Hematopoietic multipotent progenitor cell (in vitro differentiated cells): ENCODE measurements at places on chromosomes 2 and 18.

DNA sequence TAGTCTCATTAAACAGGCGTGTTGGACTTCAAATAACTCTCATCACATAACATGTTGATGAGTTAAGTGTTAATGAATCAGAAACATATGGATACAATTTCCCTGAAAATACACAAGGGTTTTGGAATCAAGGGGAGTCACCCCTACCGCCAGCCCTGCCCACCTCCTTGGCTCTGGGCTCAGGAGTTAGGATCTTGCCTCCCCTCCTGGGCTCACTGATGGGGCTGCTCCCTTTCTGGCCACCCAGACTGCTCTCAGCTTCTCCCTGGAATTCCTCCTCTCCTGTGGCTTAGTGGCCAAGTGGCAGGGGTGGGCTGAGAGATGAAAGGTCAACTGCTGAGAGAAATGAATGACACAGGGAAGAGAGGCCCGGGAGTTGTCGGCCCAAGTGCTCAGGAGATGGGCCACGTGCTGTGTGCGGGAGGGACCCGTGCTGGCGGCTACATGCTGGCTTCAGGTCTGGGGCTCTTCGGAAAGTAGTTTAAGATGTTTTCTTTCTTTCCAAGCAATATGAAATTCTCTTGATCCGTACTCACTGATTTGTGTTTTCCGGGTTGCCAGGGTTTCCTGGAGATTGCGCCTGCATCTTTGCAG lies 55.8 kb upstream of the TNP1 start:
- DNase-seq: no peak

- DNase-seq: no peak
Observed at GRCh38 chr2:104762031-104762430, 91.9 kb upstream of the POU3F3 start.

- DNase-seq: no peak
Observed at GRCh38 chr2:111071600-111072171, 49.0 kb upstream of the BCL2L11 start.

DNA sequence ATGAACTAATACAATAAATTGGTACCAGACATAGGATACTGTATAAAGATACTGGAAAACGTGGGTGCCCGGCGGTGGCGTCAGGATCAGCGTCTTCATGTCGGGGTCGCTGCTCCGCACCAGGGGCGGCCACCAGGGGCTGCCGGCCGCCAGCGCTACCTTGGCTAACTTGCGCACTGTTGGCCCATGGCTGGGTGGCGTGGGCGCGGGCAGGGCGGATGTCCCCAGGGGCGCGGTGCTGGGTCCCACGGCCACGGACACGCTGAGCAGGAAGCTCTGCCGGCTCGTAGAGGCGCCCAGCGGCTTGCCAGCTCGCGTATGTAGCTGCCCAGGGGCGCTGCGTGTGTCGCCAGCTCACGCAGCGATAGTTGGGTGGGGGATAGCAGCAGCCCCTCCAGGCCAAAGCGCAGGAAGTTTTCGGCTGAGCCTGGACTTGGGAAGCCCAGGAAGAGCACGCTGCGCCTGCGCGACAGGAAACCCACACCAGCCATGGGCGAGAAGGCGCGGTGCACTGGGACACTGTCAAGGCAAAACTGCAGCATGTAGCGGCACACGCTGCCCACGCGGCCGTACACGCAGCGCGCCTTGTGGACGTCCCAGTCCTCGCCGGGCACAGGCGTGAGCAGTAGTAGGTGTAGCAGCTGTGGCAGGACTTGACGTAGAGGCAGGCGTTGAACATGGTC lies 299.9 kb downstream of the CCDC74A start:
- DNase-seq: no peak

DNA sequence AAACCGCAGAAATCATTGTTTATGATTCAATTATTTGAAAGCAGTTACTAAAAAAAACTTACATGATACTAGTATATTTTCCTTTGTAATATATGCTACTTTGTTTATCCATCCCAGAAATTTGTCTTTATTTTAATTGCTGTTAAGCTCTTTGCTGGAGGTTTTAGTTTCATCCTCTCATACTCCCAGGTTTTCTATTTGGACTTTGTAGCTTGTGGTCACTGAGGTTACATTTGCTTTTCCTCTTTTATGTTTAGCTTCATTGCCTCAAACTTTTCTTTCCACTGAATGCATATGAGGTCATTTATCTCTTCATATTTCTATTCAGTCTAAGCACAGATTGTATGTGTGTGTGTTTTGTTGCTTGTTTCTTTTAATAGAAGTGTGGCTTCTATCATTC lies 89.9 kb downstream of the ERBB4 start:
- no peak for DNase-seq

GRCh38 chr18:76530846-76531245 lies 35.8 kb upstream of the ZNF516 start:
- DNase-seq: no peak

DNA sequence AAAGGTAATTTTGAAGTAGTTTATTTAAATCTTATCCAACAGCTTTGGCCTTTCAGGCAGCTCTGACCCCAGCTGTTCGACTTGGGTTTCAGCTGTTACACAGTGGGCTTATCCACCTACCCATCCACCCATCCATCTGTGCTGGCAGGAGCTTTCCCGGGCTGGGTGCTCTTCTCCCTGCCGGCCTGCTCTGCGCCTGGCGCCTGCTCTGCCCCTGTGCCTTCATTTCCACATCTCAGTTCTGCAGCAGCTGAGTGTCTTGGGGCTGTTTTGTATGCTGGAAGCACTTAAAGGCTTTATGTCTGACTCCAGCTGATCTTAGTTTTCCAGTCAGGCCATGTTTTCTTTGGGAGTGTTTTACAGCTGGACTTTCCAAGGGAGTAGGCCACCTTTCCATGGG lies 24.2 kb downstream of the LDLRAD4 start:
- DNase-seq: no peak

DNA sequence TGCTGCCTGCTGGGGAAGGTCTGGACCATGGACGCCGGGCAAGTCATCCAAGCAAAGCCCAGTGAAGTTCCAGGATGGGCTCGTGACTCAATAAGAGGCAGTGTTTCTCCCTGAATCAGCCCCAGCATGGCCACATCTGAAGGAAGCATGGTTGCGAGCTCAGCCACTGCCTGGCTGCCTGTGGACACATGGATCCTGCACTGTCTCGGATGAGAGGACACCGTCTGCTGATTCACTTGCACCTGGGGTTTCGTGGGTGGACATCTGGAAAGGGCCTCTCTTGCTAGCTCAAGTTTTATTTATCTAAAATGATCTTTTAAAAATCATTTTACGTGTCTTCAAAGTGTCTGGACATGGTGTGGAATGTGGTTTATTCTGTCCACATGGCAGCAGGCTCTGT lies 224.8 kb upstream of the FN1 start:
- DNase-seq: no peak

GRCh38 chr18:77392321-77392720 lies 142.7 kb downstream of the GALR1 start:
- no peak for DNase-seq

DNA sequence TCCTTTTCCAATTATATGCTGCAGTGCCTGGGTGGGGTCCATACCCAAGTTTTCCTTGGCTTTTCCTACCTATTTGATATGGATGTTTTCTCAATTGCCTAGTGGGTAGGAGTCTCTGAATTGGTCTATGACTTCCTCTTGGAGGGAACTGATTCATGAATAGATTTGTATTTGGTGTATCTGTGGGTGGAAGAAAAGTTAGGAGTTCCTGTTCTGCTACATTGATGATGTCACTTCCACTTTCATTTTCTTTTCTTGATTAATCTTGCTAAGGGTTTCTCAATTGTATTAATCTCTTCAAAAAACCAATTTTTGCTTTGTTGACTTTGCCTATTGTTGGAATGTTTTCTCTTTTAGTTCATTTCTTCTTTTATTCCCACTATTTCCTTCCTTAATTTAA lies 37.4 kb upstream of the SLC9A2 start:
- DNase-seq: peak; percentile 30

GRCh38 chr2:170530803-170531564 lies 184.2 kb upstream of the SP5 start:
- no peak for DNase-seq

GRCh38 chr2:164164602-164165001 lies 428.8 kb upstream of the FIGN start:
- DNase-seq: no peak

GRCh38 chr18:10814336-10814735 lies 288.5 kb downstream of the NAPG start:
- DNase-seq: no peak

DNA sequence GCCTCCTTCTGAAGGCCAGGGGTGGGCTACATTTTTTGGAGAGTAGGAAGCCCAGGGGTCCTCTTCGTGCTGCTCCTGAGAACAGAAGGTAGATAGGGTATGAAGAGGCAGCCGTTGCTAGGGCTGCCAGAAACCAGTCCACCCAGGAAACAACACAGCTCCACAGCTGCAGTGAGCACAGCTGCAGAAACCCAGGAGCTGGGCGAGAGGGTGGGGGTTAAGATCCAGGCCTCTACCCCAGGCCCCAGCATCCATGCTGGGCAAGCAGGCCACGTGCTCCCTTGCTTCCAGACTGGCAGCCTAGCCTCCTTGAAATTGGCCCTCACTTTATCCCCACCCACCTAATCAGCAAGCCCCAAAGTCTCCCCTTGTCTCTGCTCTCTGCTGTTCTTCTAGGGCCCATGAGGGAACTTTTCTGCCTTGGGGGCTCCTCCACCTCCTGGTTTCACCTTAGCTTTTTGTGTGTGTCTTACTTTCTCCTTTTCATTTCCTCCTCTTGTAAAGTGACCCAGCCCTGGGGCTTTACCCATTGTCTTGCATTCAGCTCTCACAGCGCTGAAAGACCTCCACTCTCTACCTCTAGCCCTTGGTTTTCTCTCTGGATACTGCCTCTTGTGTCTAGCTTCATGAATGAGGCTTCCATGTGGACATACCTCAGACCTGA lies 30.7 kb downstream of the STON1 start:
- DNase-seq: no peak

DNA sequence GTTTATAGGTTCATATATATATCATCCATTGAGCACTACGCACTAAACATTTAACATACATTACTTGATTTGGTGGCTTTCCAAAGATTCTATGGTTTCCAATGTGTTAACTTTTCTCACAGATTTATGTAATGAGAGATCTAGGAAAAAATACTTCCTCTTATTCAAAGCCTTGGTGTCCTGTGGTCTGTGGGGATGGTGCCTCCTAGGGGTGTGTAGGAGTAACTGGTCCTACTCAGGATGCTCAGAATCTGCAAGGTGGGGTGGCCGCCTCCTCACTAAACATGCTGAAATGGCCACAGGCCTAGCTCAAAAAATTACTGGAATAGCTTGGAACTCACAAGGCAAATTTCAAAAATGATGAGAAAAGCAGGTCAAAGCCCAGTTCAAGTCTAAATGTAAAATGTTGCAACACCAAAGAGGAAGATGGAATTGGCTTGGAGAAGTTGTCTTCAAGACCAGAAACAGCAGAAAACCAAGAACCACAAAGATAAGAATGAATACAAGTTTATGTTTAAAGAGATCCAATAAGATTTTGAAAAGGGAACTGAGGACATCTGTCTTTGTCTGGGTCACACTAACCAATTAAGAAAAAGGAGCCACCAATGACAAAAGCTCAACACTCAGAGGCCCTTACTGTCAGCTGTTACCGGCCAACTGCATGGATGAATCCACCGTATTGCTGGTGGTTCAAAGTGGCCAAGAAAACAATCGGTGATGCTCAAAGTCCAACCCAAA lies 11.5 kb downstream of the GPR55 start:
- no peak for DNase-seq

DNA sequence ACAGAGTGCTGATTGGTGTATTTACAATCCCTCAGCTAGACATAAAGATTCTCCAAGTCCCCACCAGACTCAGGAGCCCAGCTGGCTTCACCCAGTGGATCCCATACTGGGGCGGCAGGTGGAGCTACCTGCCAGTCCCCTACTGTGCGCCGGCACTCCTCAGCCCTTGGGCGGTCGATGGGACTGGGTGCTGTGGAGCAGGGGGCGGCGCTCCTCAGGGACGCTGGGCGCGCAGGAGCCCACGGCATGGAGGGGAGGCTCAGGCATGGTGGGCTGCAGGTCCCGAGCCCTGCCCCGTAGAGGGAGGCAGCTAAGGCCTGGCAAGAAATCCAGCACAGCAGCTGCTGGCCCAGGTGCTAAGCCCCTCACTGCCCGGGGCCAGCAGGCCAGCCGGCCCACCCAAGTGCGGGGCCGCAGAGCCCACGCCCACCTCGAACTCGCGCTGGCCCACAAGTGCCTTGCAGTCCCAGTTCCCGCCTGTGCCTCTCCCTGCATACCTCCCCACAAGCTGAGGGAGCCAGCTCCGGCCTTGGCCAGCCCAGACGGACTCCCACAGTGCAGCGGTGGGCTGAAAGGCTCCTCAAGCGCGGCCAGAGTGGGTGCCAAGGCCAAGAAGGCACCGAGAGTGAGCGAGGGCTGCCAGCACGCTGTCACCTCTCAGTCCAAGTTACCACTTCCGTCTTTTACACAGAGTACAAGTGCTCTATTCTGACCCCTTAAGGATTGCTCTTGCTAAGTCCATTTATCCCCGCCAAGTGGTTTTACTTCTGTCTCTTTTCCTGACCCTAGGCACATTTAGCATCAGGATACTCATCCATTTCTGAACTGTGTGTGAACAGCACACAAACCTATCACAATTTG lies 1.7 kb upstream of the RPE start:
- no peak for DNase-seq

DNA sequence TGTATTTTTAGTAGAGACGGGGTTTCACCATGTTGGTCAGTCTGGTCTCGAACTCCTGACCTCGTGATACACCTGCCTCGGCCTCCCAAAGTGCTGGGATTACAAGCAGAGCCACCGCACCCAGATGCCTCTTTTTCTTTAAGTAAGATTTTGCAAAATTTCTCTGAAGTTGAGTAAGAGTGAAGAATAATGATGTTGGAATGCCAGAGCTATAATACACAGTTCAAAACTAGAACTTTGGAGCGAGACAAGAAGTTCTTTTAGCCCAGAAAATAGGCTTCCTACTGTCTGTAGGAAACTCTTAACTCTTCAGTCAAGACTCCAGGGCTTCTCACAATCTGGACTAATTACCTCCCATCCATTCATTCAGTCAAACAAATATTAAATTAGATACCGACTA lies 51.4 kb downstream of the MARCHF4 start:
- no peak for DNase-seq

GRCh38 chr2:217798743-217799562 lies 203.8 kb downstream of the TNS1 start:
- DNase-seq: peak; percentile 94

DNA sequence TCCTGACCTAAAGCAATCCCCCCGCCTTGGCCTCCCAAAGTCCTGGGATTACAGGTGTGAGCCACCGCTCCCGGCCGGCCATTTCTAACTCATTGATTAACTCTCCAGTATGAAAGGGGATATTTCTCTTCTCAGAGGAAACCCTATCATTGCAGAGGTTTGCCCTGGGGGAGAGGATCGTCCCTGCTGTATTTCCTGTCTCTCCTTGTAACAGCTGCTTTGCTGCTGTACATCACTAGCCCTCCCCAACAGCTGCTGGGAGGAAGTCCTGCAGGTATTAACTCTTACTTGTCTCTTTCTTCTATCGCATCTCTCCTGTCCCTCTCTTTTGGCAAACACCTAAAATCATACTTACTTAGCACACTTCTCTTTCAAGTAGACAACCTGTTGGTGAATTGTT lies 219.0 kb upstream of the DSEL start:
- no peak for DNase-seq

DNA sequence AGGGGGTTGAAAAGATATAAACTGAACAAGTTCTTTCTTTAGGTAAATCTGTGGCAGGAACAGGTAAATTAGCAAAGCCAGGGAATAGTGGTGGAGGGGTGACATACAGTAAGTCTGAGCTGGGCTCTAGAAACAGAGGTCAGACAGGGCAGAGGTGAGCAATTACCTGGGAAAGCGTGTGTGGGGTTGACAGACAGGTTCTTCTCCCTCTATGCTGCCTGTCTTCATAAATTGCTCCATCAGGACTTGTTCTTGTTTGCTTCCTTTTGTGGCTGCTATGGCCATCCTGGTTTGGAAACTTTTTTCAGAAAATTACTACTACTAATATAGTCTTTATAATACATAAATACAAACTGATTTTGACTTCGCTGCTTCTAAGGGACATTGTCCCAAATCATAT lies 3.4 kb upstream of the ANKRD12 start:
- DNase-seq: no peak
